Hippocampal formation (tissue), 2 donors: ENCODE measurements at places on chromosomes 6 and 20.

DNA sequence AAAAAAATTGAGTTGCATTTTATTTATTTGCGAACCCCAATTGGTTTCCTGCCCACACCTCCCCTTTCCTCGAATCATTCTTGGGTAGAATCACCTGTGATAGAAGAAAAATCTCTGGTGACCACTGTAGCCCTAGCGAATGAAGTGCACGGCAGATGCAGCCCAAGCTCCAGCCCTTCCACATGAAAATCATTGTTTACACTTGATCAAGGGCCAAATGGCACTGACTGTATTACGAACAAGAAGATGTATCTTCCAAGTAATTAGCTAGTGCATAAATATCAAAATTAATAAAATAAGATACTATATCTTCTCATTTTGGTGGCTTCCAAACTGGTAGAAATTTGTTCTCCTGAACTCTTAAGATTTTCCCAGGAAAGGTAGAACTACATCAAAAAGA, 93.4 kb upstream of the ARID1B start:
- no peak for DNase-seq

GRCh38 chr6:35495258-35496035, 1.4 kb downstream of the TEAD3 start:
- DNase-seq: no peak

DNA sequence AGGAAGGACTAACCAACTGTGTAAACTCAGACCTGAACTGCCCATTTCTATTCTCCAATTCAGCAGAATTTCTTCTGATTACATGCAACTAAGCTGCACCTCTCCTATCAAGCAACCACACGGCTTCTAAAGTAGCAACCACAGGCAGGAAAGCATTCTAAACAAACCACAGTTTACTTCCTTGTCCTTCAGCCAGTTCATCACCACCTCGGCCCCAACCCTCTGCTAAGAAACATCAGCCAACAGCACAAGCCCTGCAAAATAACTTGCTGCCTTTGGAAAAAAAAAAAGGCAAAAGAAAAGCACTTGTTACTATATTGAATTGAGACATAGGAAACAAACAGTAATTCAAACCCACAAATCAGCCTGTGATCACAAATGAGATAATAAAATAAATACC, 140.3 kb downstream of the NFATC2 start:
- DNase-seq: no peak

DNA sequence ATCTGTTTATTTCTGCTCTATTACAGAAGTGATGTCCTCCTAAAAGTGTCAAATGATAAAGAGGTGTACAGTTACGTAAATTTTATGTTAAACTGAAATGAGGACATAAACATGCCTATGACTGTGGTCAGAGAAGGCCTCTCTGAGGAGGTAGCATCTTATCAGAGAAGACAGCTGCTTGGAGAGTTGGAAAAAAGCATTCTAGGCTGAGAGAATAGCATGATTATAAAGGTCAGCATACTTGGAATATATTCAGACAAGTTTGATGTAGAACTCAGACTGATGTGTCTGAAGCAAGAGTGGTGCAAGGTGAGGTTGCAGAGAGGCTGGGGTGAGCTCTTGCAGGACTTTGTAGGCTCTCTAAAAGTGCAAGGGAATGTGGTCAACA, 3.1 kb upstream of the PCNA start:
- DNase-seq: no peak

GRCh38 chr6:25165800-25166199, 113.4 kb upstream of the CARMIL1 start:
- DNase-seq: no peak

- DNase-seq: peak; percentile 18
These were observed 5.1 kb downstream of the DEF6 start for GRCh38 chr6:35302604-35303241.

GRCh38 chr6:150142097-150142669, 661 bp upstream of the PPP1R14C start:
- DNase-seq: no peak

GRCh38 chr6:155221086-155221485, 42.7 kb upstream of the CLDN20 start:
- no peak for DNase-seq

GRCh38 chr6:114712129-114712662, 369.4 kb upstream of the HS3ST5 start:
- no peak for DNase-seq

DNA sequence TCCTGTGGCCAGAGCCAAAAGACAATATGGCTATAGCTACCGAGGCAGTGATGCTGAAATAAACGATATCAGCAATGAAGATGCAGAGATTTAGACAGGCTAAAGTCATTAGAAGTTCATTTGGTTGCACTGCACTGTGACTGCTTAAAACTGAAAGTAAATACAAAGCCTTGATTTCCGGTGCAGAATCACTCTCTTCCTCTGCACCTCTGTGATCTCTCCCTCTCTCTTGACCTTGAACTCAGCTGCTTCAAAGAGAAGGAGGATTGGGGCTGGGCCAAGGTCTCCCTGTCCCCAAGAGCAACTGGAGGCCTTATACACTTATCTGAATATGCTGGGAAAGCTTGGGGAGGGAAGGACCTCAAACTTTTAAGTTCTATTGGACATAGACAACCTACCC, 34.6 kb upstream of the SPACA1 start:
- DNase-seq: no peak

GRCh38 chr6:156777577-156778453, 637 bp downstream of the ARID1B start:
- DNase-seq: peak; percentile 50

GRCh38 chr20:21125072-21125848, 622 bp upstream of the KIZ start:
- DNase-seq: peak; percentile 58

DNA sequence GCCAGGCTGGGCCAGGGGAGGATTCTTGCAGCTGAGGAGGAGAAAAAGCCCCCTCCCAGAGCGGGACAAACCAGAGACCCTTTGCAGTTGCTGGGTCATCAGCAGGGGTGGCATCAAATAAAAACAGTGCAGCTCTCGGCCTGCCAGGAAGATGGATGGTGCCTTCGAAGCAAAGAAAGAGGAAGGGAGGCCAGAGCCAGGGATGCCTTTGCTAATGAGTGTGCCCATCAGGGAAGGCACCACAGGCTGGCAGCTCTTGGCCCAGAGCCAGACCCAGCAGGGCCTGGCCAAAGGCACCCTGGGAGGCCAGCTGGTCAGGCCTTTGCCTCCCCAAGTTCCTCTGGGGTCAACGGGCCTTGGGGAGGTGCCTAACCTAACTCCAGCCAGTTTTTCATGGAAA, 26.3 kb upstream of the ZNF318 start:
- DNase-seq: no peak

GRCh38 chr20:25242231-25242630, 5.7 kb upstream of the PYGB start:
- DNase-seq: no peak

DNA sequence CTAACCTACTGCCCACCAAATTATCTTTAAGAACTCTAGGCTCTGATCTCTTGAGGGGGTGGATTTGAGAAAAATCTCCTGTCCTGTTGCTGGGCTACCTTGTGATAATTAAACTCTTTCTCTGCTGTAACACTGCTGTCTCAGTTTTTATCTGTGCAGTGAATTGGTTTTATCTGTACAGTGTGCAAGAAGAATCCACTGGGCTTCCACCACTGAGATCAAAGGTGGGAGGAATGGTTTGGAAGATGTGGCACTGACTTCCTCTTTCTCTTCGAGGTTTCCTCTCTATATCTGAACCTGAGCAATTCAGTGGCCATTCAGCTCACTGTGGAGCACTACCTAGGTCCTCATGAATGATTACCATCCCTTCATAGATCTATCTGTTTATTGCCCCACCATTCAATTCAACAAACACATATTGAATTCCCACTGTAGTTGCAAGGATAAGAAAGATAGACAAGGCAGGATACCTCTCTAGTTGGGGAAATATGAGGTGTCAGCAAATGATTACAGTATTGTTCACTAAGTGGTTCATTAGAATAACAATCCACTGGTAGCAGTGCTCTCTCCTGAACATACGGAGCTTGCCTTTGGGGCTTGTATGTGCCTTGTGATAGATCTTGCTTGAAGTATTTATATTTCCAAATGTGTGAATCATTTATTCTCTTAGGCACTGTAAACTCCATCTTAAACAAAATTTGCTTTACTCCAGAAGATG, 172.1 kb upstream of the ARG1 start:
- no peak for DNase-seq

DNA sequence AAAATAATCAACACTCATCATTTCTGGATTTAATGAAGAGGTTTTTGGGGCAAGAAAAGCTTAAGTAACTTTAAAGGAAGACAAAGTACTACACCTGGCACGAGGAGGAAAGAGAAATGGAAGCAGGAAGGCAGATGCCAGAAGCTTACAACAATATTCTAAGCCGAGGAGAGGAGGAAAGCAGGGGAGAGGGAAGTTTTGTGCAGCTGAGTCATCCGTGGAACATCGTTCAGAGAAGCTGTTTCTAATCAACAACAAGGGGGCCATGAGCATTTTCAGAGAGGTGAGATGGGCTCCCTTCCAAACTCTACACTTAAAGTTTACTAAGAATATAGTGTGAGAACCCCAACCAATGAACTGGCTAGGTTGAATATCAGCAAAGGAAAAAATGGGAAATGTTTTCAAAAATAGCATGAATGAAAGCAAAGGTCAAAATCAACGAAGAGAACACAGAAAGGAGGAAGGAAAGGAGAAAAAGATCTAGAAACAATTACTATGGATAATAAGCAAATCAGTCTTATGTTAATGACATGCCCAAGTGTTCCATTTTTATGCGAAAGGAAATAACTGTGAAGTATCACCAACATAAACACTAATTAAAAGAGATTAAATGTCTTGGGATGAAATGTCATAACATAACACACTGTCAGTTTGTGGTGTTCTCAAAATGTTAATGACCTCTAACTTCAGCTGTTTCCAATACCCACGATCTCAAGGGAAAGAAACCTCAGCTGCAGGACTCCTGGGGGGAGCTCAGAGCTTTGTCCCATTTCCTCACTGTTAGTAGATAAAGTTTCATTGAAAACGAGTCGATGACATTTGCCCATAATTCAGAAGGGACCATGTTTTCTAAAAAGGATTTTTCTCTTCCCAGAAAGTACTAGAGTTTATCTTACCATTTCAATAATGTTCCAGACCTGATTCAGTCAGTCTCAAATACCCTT, 203.4 kb upstream of the STXBP5 start:
- no peak for DNase-seq

DNA sequence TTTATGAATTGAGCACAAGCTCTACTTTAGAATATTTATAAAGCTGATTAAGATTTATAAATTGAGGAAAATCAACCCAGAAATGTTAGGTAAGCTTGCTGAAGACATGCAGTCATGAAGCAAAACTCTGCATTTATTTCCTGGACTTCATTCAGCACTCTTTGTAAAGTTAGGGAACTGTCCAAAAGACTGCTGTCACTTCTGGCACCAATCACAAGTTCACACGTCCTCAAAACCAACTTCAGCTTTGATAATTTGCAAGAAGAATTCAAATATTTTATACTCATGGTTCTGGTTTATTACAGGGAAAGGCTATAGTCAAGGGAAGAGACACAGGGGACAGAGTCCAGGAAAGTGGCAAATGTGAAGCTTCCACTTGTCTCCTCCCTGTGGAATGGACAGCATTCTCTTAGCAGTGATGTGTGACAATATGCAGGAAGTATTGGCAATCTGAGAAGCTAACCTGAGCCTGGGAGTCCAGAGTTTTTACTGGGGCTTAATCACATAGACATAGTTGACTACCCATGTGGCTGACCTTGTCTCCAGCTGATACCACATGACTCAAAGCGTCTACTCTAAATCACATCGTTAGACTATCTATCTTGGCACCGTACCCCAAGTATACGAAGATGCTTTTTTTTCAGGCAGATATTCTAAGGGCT, 85.4 kb downstream of the PPP1R14C start:
- no peak for DNase-seq

DNA sequence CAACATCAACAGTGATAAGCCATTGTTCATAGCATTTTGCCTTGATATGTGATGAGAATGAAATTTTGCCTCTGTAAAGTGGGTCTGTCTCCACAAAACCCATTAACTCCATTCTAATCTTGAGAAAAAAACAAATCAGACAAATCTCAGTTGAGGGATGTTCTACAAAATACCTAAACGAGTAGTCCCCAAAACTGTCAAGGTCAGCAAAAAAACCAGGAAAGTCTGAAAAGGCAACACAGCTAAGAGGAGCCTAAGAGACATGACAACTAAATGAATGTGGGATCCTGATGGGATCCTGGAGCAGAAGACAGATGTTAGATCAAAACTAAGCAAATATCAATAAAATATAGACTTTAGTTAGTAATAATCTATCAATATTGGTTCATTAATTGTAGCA, 431.6 kb upstream of the SPTLC3 start:
- no peak for DNase-seq

- DNase-seq: no peak
These were observed 73.7 kb upstream of the PTCHD4 start for GRCh38 chr6:48184648-48185047.

- DNase-seq: no peak
These were observed 135.5 kb downstream of the LY86 start for GRCh38 chr6:6723921-6724538.

- DNase-seq: no peak
These were observed 3.2 kb downstream of the PCMT1 start for GRCh38 chr6:149752600-149753373.

DNA sequence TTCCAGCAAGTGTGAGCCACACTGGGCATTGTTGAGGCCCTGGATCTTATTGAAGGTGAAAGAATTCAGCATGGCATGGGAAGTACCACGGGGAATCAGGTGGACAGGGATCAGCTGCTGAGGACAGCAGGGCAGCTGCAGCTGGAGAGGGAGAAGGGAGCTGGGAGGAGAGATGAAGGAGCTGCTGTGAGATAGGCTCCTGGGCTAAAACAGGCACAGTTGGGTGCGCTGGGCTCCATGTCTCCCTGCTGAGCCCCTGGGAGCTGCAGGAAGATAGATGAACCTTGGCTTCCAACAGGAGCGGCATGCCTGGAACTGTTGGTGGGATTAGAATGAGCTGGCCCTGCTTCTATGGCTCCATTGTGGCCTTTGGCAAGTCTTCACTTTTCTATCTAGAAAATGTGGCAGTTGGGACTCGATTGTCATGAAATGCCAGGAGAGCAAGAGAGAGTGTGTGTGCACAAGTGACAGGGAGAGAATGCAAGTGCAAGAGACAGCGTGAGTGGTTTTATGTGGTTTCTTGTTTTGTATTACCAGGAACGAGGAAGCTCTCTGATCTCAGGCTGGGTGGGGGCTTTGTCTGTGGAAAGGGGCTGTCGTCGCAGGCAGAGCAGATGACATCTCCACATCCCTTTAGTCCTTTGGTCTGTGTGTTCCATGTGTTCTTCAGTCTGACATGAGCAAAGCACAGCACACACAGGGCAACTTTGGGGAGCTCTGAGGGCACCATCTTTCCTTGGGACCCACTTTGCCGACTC, 20.4 kb downstream of the SNPH start:
- no peak for DNase-seq

DNA sequence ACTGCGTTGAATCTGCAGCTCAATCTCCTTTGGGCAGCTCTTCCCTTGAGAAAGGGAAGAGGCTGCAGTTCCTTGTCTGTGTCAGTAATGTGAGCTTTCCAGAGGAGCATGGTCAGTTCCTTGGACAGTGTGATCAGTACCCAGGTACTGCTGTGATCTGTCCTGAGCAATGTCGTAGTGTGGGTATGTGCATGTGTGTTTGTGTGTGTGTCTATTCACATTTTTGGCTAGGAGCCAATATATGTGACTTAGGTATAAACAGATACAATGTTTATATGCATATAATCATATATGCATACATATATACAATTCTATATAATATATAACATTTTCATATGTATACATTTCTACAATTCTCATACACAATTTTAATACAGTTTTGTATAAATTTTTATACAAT, 85.4 kb upstream of the OLIG3 start:
- DNase-seq: no peak
